ENCODE measurements at places on chromosomes 5 and 9.

DNA sequence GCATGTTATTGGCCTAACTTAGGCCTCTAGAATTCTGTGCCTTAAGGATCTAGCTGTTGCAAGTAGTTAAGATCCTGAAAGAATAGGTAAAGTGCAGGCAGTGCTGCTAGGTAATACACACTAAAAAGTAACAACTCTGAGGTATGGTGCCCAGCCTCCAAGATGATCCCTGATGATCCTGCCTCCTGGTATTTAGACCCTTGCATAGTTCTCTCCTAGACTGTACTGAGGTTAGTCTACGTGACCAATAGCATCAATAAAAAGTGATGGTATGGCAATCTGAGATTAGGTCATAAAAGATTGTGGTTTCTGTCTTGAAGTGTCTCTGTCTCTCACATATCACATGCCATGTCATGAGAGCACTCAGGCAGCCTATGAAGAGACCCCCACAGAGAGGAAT is 9.2 kb downstream of the TSTD2 start:
- no peak for DNase-seq

GRCh38 chr9:114035845-114036801 is 42.0 kb downstream of the AMBP start:
- no peak for DNase-seq

- DNase-seq: no peak
These were observed 124.5 kb downstream of the BARX1 start for GRCh38 chr9:93830606-93831005.

GRCh38 chr5:76709762-76710161 is 6.2 kb upstream of the F2R start:
- DNase-seq: no peak

DNA sequence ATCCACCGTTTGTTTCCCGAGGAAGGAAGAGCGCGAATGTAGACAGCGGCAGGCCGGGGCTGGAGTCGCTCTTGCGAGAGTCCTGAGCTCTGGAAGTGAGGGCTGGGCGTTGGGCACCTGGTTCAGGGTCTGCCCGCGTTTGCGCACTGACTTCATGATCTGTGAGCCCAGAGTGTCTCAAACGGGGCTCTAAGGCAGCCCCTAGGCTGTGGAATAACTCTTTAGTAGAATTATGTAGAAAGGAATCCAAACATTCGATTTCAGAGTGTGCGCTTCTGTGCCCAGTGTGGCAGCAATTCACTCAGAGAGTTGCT is 478 bp upstream of the GGTA1 start:
- no peak for DNase-seq

- no peak for DNase-seq
These were observed 127.5 kb upstream of the MTAP start for GRCh38 chr9:21674894-21675293.

DNA sequence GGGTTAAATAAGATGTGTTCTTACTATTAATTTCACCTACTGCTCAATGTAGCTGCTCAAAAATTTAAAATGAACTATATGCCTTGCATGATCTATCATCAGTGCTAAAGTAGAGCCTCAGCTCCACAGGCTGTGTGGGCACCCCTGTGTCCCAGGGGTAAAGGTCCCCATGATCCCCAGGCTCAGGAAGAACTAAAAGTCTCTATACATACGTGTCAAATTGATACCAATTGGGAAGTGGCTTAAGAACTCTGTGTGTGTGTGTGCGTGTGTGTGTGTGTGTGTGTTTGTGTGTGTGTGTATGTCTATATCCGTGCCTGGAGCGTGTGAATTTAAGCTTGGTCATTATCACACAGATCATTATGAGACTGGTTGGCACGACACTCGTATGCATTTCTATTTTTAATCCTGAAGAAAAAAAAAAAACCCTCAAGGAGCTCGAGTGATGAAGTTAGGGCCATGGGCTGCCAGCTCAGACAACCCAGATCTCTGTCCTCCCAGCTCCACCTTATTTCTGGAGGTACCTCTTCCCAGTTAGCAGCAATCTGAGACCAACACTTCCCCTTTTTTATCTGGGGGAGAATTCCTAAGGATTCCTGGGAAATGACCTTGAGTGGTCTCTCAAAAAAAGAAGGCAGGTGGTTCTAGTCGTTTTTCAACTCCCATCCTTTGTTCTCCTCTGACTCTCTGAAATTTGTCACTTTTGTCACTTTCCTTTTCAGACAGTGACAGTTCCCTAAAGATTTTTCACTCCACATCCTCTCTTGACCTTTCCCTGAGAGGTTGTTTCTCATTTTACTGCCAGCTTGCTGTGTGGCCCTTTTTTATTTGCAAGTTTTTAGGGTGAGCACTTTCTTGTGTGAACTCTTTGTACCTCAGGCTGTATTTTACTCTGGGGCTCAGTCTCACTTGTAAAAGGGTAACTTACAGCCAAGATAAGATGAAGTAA is 45.7 kb upstream of the CTXN3 start:
- DNase-seq: no peak

- DNase-seq: no peak
These were observed 136.1 kb upstream of the RUSC2 start for GRCh38 chr9:35353731-35354365.

DNA sequence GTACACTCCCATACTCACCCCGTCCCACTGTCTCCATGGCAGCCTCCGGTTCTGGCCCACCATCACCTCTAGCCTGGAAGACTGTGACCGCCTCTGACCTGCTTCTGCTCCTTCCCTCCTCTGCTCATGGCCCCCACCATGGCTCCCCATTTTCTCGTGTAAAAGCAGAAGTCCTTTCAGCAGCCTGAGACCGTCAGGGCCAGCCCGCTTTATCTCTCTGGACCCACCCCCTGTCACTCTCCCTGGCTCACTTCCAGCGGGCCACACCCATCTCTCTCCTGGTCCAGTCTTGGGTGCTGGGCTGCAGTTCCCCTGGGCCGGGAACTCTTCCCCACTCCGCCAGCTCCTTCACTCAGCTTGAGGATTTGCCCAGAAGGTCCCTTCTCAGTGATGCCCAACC is 96.0 kb upstream of the RUFY1 start:
- no peak for DNase-seq

DNA sequence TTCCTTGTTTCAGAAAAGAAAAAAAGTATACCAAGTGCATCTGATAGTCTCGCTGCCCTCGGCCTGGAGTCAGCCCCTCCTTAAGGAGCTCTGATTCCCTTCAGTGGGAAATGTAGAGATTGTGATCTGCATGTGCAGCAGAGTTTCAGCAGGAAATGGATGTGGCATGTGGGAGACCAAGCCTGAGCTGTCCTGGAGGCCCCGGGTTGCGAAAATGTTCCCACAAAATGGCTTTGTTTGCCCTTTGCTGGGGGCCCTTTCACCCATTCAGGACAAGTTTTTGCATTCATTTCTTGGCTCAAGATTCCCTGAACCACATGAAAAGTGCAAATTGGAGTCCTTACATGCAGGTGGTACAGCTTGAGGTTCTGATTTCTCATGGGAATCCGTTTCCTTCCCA is 230.9 kb downstream of the GADD45G start:
- no peak for DNase-seq

DNA sequence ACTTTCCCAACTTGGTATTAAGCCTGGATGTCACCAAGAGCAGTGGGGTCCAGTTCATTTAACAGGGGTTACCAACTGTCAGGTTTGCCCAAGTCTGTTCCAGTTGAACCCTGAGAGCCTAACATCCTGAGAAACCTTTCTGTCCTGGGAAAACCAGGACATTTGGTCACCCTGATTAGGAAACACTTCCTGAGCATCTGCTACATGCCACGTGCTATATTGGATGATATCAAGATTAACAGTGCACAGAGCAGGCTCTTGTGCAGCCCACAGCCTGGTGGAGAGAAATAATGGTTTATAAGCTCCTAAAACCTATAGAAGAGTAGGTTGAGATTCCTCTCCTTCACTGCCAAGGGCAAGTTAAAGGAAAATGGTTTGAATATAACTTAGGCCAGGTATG is 102.9 kb upstream of the RAD23B start:
- DNase-seq: no peak

- DNase-seq: no peak
These were observed 32.7 kb downstream of the PTGS1 start for GRCh38 chr9:122403381-122404000.

GRCh38 chr5:96143450-96143849 is 181.8 kb upstream of the ELL2 start:
- DNase-seq: no peak
